Upper lobe of right lung (tissue), 1 donor: ENCODE measurements at places on chromosomes 16 and 17. TPM values are rescaled to one million over a fixed set of nuclear protein-coding genes. Genes with fewer than 3 reads are reported as not detected.

- no peak overlapping the region for H3K4me3 ChIP-seq
- no peaks in the 10 kb centered on the region for H3K27me3 ChIP-seq
Measured at GRCh38 chr16:89519881-89520280, 11.7 kb downstream of the SPG7 start.

GRCh38 chr17:75755205-75755901 lies 9.6 kb downstream of the GALK1 start:
- peaks cover 8% of the 10 kb centered on the region for H3K4me1 ChIP-seq
- no peak overlapping the region for H3K4me3 ChIP-seq
- H3K27me3 ChIP-seq, result no peaks in the 10 kb centered on the region

Gene LRRC46
- total RNA-seq, result 1.1 TPM

DNA sequence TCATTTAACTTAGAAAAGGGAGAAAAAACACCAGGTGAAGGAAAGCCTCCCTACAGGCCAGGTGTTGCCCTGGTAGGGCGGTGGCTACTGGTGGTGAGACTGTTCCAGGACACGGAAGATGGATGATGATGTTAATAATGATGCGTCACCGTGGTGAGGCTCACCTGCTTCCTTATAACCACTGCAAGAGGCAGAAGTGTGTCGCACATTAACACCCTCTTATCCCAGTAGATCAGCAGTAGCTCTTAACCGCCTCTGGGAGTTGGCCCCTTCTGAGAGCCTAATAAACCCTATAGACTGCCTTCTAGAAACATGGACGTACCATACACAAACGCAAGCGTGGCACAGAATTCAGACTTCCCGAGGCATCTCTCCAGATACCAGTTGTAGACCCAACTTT lies 7.8 kb downstream of the BFAR start:
- DNase-seq, result no peak
- no peaks in the 10 kb centered on the region for H3K27me3 ChIP-seq
- H3K4me3 ChIP-seq, result no peak overlapping the region
- H3K27ac ChIP-seq, result no peak overlapping the region
- H3K36me3 ChIP-seq, result peaks cover 47% of the 10 kb centered on the region
- peaks cover 15% of the 10 kb centered on the region for H3K4me1 ChIP-seq

DNA sequence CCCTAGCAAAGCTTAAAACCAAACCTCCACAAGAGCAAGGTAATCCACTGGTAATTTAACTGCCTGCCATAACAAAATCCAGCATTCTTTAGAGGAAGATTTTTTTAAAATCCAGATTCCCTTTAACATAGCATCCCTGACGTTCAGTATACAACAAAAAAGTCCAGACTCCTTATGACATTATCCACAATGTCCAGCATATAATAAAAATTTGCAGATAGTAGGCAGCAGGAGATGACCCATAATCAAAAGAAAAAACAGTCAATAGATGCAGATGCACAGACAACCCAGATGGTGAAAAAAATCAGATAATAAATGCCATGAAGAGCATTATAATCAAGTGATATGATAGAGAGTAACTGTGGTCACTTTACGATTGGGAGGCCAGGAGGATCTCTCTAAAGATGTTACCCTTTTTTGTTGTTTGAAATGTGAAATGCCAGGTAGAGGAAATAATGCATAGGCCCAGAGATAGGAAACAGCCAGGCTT lies 33.2 kb downstream of the MRC2 start:
- no peak overlapping the region for H3K27ac ChIP-seq
- H3K4me3 ChIP-seq, result no peak overlapping the region
- H3K27me3 ChIP-seq, result no peaks in the 10 kb centered on the region
- DNase-seq, result no peak
- H3K4me1 ChIP-seq, result no peaks in the 10 kb centered on the region

DNA sequence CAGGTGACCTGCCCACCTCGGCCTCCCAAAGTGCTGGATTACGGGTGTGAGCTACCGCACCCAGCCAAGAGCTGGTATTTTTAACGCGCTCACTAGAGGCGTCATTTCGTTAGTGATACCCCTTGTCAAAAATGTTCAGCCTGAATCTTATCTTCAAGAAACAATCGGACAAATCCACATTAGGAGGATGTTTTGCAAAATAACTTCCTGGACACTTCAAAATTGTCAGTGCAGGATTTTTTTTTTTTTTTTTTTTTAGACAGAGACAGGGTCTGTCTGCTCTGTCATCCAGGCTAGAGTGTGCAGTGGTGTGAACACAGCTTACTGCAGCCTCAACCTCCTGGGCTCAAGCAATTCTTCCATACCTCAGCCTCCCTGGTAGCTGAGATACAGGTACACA lies 63.0 kb downstream of the RMI2 start:
- no peak for DNase-seq
- H3K4me1 ChIP-seq, result no peaks in the 10 kb centered on the region
- H3K4me3 ChIP-seq, result no peak overlapping the region
- no peak overlapping the region for H3K27ac ChIP-seq
- H3K36me3 ChIP-seq, result no peaks in the 10 kb centered on the region
